ENCODE measurements at places on chromosomes 2 and 18.

GRCh38 chr2:73925853-73926492 is 707 bp upstream of the DGUOK start:
- DNase-seq = peak; percentile 33

- no peak for DNase-seq
Observed at GRCh38 chr18:9704233-9705118, 3.6 kb upstream of the RAB31 start.

GRCh38 chr2:201558665-201559064 is 84.6 kb downstream of the TMEM237 start:
- no peak for DNase-seq

GRCh38 chr18:53698907-53699306 is 525.6 kb downstream of the MBD2 start:
- DNase-seq = no peak
